ENCODE measurements at places on chromosomes 2 and 18.
A peak's percentile ranks its signal among the peaks of the same experiment; 100 is the strongest.

DNA sequence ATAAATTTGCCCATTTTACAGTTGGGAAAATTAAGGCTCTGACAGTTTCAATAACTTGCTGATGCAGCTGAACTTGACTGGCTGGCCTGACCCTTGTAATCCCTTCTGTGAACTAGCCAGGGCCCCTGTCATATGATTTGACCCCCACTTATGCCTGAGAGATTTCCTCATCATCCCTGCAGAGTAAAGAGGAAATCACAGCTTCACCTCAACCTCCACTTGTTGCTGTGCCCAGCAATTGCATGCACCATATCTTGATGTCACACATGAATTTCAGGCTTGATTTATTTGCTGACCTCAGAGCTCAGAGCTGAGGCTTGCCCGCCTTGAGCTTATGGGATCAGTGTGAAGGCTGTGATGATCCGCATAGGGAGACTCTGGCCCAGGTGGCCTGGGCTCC, 108.1 kb downstream of the ACOXL start:
- no peak for DNase-seq

- DNase-seq, result no peak
Observed at GRCh38 chr2:239824046-239824694, 201.0 kb downstream of the NDUFA10 start.

GRCh38 chr2:155679647-155680046, 652.9 kb downstream of the NR4A2 start:
- DNase-seq, result no peak

DNA sequence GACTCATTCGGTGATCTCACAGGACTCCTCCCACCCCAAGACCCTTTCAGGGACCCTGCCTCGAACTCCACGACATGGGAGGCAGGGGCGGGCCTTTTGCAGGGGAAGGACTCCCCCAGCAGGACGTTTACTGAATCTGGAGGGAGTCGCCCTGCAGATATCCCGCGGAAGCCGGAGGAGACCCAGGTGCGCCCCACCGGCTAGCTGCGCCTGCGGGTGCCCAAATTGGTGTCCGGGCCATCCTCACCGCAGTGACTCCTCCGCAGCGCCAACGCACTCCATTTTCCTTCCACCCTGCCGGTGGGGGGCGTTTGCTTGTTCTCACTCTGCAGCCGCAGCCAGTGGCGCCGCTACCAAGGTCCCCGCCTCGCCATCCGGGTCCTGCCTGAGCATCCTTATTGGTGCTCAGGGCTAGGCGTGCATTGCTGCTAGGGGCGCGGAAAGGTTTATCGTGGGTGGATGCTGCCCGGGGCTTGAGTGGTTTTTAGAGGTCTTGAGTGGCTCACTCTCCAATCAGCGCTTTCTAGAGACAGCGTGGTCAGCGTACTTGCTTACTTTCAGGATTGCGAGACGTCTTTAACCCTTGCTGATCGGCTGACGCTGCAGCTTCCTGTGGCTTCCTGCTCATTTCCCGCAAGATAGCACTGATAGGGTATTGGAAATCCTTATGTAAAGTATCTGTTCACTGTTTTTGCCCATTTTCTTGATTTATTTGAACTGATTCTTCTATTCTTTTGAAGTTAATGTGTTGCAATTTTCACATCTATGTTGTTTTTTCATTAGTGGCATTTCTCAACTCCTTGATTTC, 81.4 kb downstream of the BIN1 start:
- peak; percentile 33 for DNase-seq

DNA sequence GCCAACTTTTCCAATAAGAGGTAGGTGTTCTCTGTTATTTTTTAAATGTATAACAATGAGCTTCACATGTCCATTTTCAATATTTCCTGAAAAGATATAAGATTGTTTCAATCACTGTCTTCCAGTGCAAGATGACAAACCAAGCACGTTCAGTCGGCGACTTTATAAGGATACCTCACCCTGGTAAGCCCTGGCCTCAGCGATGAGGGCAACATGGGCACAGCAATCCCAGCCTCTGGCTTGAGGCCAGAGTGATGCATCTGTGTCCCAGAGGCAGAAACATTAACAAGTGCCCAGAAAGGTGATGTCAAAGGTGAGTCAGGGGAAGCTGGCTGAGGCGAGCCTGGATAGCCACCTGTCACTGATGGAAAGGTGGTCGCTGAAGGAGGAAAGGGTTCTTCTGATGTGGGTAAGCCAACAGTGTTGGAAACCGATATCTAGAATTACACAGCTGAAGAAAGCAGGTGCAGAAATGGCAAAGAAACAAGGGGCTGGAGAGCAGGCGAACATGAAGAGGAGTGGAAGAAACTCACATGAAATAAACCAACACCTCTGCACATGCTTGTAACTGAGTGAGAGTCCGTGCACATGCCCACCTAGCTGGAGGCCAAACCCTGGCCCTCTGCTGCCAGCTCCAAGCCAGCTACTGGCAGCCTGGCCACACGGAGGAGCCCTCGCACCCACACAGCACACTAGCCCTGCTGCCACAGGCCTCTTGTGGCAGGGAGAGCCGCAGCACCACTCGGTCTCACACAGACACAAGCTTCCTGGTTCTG, 65.5 kb downstream of the FBXO15 start:
- DNase-seq, result no peak

DNA sequence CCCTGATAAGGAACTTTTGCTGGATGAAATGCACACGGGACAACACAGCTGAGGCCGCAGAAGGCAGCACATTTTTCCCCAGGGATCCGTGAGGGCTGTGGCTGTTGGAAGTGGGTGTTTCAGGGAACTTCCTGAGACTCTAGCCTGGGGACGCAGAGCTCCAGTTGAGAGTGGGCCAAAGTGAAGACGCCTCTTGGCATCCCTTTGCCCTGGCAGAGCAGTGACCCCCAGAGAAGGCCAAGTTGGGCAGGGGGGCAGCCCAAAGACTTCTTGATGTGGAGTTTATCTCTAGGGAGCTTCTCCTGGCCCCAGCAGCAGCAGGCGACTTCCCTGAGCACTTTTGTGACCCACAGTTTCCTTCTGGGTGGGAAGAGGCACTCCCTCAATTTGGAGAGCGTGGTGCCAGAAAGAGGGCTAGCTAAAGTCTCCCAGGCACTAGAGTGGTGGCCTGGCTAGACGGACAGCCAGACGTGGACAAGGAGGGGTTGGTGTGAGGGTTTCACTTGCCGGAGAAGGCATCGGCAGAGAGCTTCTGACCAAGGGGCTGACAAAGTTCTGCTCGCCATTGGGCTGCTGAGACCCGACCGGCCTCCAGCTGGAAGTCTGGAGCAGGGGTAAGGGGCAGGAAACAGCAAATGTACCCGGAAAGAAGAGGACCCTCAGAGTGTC, 108.8 kb downstream of the ACKR3 start:
- DNase-seq, result no peak

DNA sequence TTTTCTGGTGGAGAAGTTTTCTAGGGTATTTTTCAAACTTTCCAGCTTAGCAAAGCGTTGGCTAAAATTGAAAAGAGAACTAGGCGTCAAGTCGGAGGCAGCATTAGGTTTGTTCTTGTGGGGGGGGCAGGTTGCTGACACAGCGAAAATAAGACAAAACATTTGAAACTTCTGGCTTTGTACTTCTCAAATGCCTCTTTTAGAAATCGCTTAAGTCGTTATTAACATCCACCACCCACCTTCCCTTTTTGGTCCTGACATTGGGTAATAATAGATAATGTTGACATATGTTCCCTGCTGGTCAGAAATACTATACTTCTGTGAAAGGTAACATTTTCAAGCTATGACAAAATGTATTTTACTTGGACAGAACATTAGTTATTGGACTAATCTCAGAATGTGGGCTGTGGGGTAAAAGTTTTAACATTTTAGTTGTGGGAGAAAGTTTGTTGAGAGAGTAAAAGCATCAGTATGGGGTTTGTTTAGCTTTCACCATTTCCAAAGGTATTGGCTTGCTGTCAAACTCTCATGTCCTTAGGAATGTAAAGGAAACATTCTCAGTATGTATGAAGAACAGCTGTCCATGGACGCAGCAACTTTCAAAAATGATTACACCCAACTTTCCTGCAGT, 88.1 kb upstream of the ZEB2 start:
- no peak for DNase-seq

DNA sequence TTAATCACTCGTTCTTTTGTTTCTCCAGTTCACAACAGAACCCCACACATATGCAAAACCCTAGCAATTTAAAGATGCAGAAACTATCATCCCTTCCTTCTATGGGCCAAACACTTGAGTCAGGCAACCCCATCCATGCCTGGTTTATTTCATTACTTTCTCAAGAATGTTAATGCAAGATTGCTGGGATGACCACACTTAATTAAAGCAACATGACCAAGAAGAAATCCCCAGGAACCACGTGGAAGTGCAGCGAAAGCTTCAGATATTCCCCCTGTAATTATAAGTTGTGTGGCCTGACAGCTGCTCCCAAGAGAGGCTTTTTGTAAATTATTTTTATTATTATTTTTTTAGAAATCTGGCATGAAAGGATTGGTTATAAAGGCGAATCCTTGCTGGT, 246.2 kb upstream of the ID2 start:
- DNase-seq, result no peak

GRCh38 chr18:78074400-78075020, 824.9 kb downstream of the GALR1 start:
- no peak for DNase-seq

DNA sequence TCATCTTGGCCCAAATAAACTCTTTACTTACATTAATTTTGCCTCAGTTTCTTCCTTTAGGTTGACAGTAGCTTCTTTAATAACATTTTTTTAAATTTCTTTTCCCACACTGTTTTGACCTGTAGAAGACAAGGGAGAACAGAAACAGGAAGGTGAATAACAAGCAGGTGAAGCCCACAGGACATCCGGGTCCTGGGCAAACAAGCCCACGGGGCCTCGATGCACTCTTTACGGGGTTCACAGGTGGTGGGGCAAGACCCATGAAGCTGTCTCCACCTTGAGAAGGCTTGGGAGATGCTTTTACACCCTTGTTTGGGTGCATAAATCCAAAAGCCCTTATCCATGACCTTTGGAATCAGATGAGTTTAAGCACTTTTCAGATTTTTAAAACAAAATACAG, 301.0 kb upstream of the MGAT5 start:
- no peak for DNase-seq

- DNase-seq, result no peak
Observed at GRCh38 chr2:232382331-232383225, 4.0 kb downstream of the ALPP start.

GRCh38 chr18:69947361-69948133, at the start of gene CD226:
Gene CD226, minus strand, starts transcription at chr18:69947873. Its CDS starts 467 bp downstream, at chr18:69947406.
- DNase-seq, result no peak

GRCh38 chr18:53567929-53568574, 656.4 kb downstream of the MBD2 start:
- DNase-seq, result no peak

DNA sequence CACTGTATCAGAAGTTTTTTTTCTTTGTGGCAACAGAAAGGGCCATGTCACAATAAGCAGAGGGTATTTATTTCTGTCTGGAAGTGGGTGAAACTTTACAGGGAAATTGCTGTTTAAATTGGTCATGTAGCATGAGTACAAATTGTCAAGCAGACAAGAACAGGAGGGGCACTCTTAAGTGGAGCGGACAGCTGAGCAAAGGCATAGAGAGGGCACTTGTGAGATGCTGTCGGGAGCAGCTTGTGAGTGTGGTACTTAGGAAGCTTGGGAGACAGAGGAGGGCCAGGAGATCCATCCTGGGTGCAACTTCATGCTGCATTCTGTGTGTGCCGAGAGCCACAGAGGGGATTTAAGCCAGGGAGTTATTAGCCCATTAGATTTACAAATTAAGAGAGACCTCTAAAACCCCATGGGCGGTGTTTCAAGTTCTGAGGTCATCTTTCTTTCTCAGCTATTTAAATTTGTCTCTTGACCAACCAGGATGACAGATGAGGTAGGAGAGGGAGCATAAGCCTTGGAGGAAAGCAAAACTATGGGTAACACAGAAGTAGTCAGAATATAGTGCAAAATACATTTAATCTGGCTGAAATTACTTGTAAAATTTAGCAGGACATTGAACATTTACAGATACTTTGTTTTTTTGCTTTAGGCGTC, 30.4 kb downstream of the INPP4A start:
- no peak for DNase-seq

DNA sequence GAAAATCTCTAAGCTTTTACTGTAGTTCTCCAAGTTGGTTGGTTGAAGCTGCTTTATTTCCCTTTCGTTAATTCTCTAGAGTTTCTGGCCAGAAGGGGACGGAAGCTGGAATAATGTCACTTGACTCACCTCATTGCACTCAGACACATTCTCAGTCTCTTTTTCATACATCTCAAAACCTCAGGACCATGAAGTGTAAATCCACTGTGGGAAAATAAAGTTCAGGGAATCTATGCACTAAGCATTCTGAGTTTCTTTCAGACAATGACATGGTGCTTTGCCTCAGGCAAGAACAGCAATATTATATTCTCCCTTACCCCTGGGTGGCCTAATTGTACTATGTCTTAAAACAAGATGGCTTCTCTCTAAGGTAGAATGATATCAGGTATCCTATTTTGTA, 167.8 kb downstream of the PRPF40A start:
- no peak for DNase-seq

DNA sequence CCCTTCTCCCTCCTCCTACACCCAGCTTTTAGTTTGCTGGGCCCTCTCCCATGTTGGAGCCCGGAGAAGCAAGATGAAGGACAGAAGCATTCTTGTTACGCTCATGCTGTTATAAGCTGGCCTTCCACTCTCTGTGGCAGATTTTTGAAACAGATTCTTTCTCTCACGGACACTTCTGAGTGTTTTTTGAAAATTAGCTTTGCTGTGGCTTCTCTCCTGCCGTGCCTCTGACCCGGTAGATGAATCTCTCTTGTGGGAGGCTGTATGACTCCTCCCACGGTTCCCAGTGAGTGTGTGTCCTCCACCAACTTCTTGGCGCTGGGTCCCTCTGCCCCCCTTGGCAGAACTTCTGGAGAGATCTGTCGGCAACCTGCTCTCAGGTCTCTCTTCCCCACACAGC, 269.3 kb upstream of the MYT1L start:
- no peak for DNase-seq

GRCh38 chr2:126646026-126646425, 9.9 kb upstream of the GYPC start:
- no peak for DNase-seq

GRCh38 chr2:199100326-199101110, 357.2 kb downstream of the SATB2 start:
- no peak for DNase-seq

- no peak for DNase-seq
Observed at GRCh38 chr2:101587251-101587650, 110.3 kb upstream of the MAP4K4 start.

- no peak for DNase-seq
Observed at GRCh38 chr2:26860211-26860850, 12.4 kb downstream of the DPYSL5 start.

- no peak for DNase-seq
Observed at GRCh38 chr2:163594497-163594896, 141.3 kb downstream of the FIGN start.

GRCh38 chr18:63936932-63937393, 12.1 kb upstream of the HMSD start:
- no peak for DNase-seq

DNA sequence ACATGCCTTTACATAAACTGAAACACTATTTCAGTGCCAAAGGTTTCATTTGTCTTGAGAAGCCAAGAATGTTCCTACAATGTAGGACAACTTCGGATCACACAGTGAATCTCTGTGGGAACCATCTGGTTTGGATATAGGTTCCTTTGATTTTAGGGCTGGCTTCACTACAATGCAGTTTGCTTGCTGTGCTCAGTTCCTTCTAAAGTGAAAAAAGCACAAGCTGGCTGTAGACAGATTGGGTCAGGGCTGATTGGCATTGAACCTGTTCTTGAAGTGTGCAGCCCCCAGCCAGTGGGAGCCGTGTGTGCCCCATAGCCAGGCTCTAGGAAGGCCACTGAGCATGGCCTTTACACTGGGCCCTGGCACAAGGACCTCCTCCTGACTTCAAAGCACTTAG, 167.9 kb upstream of the HNRNPA3 start:
- DNase-seq, result no peak
